ENCODE measurements at places on chromosomes 13 and 19. TPM values are rescaled to one million over a fixed set of nuclear protein-coding genes. Genes with fewer than 3 reads are reported as not detected.

The ZNF729 gene
- total RNA-seq: not detected

The GFY gene
- total RNA-seq: not detected

The EFNB2 gene
- total RNA-seq: 17.9 TPM

The WDR88 gene
- not detected for total RNA-seq

All from vagina (tissue), 2 donors.